NCI-H2081 (cell line): ENCODE measurements at places on chromosomes 12 and 14.

DNA sequence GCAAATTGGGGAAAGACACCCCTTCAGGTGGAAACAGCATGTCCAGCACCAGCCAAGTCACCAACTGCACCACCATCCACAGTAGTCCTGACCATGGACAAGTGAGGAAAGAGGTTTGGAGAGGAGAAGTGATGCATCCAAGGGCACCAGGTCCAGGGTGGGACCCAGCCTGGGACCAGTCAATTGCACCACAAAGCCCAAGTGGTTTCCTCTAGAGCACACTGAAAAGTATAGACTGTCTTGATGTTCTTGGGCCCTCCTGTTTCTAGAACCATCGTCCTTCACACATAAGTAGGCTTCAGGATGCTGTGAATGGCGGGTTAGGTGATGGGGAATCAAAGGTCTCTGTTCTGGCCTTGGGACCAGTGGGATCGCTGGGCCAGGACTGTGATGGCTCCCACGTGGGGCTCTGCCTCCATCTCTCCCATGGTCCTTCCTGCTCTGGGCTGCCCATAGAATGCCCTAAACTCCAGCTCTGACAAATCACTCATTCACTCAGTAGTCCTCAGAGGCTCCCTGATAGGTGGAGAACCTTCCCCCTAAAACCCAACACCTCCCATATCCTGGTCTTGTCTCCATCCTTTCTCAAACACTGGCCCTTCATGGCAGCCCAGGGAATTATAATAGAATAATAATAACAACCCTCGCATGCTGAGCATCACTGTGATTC, 9.2 kb downstream of the KRT79 start:
- DNase-seq: no peak

- no peak for DNase-seq
Measured at GRCh38 chr12:31627456-31628054, 31.9 kb upstream of the ETFBKMT start.

- DNase-seq: no peak
Measured at GRCh38 chr14:99174081-99174769, 97.8 kb downstream of the BCL11B start.

- DNase-seq: no peak
Measured at GRCh38 chr12:118307069-118307954, 65.4 kb downstream of the TAOK3 start.

DNA sequence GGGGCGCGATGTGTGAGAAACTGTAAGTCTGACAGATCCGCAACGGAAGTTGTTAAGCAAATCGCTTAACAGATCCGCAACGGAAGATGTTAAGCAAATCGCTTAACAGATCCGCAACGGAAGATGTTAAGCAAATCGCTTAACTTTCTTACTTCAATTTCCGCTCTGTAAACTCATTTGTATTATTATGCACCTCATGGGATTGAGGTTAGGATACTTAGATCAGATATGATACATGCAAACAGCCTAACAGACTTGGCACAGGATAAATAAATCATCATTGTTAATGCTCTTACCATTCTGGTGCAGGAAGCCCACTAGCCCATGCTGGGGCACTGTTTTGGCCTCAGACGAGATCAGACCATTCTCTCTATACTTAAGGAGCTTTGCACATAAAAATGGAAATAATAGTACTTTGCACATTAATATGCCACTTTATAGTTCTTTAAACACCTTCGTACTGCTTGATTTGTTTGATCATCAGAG, 399 bp downstream of the NCAPD2 start:
- DNase-seq: peak; percentile 56

DNA sequence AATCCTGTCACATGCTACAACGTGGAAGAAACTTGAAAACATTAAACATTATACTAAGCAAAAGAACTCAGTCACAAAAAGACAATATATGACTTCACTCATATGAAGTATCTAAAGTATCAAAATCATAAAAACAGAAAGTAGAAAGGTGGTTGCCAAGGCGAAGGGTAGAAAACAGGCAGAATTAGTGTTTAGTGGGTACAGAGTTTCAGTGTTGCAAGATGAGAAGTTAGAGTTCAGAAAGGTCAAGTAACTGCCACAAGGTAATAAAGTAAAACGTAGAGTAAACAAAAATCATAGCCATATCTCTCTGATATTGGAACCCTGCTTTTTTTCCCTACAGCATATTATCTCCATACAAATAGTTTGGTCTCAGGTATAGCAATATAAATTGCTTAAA, 223.8 kb upstream of the FSCB start:
- DNase-seq: no peak

GRCh38 chr14:101250336-101250947, 310.9 kb upstream of the DIO3 start:
- DNase-seq: peak; percentile 8

- DNase-seq: no peak
Measured at GRCh38 chr12:130617219-130617618, 98.9 kb downstream of the RIMBP2 start.

DNA sequence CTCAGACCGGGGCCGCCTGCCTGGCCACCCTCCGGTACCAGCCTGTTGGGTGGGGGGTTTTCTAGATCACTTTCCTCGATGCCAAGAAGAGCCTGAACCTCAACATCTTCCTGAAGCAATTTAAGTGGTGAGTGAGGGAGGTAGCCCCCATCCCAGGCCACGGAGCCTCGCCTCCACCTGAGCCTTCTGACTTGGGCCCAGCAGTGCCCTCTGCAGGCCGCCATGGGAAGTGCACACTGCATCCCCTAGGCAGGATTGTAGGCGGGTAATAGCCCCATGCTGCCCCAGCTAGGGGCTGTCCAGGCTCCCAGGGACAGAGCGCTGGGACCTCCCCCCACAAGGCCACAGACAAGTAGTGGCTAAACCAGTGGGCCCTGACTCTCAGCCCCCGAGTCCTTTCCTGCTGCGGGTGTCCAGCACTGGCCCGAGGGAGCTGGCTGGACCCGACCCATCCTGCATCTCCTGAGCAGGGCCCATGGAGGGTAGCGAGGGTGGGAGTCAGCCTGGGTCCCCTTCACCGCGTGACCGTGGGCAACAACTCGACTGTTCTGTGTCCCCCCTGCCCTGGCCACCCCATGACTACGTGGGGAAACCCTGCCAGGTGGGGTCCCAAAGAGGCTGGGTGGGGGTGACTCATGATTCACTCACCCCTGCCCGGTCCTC, 15.3 kb upstream of the ADSS1 start:
- peak; percentile 61 for DNase-seq

GRCh38 chr14:32602699-32603098, 273.6 kb downstream of the AKAP6 start:
- no peak for DNase-seq

GRCh38 chr12:120490833-120491512, 4.9 kb upstream of the DYNLL1 start:
- no peak for DNase-seq

DNA sequence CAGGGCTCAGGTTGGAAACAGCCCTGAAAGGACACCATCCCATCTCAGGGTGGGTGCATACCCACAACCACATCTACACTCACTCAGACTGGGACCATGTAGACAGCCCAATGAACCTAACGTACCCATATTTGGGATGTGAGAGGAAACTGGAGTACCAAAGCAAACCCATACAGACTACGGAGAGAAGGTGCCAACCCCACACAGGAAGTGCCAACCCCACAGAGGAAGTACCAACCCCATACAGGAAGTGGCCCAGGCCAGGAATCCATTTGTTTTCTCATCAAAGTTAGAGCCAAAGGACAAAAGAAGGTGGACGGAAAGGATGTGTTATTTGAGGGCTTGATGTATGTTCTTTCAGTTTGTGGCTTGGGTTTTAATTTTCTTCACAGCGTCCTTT, 19.5 kb upstream of the SPIC start:
- DNase-seq: no peak

- DNase-seq: no peak
Measured at GRCh38 chr12:52703424-52703823, at the start of gene KRT77. Gene KRT77 (minus strand): TSS chr12:52703524. CDS start chr12:52703434, 90 bp downstream.

DNA sequence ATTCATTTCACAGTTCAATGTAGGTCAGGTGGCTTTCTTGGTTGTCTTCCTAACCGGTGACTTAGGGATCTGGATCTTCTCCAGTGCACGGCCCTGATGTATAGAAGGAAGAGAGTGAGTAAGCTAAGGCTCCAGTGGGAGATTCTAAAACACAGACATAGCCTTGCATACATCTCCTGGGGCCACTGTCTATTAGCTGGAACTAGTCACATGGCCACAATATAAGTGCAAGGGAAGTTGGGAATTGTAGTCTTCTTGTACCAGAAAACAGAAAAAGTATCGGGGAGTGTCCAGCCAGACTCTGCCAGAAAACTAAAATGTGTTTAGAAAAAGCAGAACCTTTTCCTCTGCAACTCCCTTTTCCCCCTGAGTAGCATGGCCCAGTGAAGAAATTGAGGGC, 531.6 kb downstream of the VRK1 start:
- DNase-seq: no peak

DNA sequence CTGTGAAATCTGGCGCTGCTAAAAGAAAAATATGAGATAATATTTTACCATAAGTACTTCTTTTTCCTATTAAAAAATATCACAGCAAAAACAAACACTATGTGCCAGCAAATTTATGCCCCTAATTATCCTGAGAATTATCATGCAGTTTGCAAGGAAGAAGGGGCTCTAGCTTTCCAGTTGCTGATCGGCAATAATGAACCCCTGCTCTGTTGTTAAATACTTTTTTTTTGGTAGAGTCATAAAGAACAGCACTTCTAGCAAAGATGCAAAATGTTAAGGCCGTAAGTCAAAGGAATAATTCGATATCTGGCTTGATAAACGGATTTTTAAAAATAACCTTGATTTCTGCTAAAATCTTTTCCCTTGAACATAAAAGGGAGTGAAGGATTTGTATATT, 108.9 kb downstream of the PDE3A start:
- no peak for DNase-seq

- DNase-seq: peak; percentile 22
Measured at GRCh38 chr12:96063046-96063445, 27.7 kb upstream of the LTA4H start.

DNA sequence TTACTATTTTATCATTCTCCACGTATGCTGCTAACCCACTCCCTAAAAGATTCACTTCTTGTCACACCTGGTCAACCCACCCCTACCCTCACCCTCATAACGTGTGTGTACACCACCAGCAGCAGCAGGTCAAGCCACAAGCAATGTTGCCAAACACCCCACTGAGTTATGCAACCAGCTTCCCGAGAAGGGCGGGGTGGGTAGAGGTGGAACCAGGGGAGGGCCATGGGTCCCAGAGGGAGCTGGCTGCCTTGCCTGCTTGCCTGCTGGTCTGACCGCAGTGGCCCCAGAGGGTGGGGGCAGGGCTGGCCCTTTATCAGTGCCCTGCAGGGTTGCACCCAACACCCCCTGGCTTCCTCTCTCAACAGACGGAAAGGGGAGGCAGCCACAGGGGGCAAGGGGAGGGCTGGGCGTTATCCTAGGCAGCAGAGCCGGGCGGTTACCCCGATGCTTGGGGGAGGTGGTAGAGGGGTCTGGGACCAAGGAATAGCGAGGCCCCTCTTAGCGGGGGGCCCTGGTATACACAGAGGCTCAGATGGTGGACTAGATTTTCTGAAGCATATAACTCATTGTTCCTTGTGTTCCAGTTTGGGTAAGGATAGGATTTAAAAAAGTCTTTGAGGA, 3.5 kb upstream of the NFE2 start:
- no peak for DNase-seq

- DNase-seq: no peak
Measured at GRCh38 chr12:54977155-54977554, 7.4 kb downstream of the TESPA1 start.

- DNase-seq: no peak
Measured at GRCh38 chr12:65524666-65525065, 246.2 kb downstream of the MSRB3 start.

GRCh38 chr12:108697905-108698304, 33.4 kb downstream of the CORO1C start:
- DNase-seq: no peak
